ENCODE measurements at places on chromosomes 6 and 20.

DNA sequence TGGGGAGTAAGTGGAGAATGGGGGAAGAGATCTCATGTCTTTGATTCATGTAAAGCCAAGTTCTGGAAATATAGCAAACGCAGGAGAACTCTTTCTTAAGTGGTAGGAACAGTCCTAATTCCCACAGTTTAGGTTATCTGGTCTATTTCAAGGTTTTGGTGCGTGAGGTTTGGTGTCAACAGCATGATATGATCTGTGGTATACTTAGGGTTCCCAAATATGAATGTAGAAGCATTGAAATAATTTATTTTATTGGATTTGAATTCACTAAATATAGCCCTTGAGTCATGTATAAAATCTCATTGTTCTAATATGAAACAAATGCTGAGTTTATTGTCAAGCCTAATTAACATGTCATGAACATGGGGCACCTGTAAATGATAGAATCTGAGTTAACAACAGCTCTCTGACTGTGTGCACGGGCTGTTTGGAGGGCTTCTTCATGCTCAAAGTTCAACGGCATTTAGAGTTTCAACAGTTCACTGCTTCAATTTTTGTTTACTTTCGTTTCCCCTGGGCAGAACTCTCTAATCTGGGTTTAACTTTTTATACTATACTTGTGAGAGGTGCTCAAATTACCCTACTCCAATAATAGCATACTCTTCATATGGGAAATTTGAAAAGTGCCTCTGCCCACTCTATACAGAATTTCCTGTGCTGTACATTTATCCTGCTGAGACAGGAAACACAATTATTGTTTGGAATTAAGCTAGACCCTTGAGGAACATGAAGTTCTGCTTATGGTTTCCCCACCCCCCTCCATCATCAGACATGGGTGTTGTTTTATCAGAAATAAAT lies 236.3 kb upstream of the ZNF217 start:
- DNase-seq: no peak

- no peak for DNase-seq
Measured at GRCh38 chr6:85062884-85063283, 298.5 kb upstream of the TBX18 start.

DNA sequence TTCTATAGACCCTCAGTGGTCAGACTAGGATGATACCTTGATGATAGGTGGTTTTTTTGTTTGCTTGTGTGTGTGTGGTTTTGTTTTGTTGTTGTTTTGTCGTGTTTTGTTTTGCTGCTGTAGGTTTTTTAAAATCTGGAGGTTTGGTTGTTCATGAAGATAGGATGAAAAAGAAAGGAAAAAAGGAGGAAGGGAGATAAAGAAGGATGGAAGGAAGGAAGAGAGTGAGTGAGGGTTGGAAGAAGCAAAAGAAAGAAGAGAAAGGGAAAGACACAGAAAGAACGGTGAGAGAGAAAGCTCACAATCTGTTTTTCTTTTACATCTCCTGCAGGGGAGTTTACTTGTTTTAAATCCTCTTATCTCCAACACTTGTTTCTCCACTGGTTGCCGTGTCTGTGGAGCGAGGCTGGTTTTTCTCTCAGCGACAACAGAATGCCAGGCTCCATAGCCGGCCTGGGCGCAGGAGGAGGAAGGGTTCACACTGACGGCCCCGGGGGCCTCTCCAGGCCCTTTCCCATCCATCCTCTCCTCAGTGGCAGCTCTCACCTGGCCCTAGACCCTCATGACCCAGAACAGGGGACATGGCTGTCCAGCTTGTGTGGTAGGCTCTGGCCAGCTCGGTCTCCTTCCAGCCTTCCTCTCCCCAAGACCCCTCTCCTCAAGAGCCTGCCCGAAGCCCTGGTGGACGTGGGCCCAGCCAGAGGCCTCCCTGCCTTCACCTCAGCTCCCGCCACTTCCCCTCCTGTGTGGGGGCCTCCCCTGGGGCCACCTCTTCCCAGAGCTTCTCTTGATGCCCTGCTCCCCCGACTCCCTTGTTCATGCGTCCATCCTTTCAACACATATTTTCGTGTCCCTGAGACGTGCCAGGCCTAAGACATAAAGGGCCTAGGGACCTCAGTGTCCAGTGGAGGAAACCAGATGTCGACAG lies 168.4 kb downstream of the VEGFA start:
- no peak for DNase-seq

DNA sequence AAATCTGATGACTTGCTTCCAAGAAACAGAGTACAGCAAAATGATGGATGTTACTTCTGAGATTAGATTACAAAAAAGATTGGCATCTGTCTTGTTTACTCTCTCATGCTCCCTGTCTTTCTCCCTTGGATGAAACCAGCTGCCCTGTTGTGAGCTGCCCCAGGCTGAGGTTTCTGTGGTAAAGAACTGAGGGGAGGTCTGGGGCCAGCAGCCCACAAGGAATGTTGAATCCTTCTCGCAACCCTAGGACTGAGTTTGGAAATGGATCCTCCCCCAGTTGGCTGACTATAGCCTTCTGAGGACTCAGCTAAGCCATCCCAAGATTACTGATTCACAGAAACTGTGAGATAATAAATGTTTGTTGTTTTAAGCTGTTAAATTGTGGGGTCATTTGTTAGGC lies 5.6 kb upstream of the HECA start:
- DNase-seq: no peak

GRCh38 chr20:8912731-8913130 lies 156.2 kb upstream of the PLCB4 start:
- DNase-seq: no peak

- DNase-seq: no peak
Measured at GRCh38 chr6:40816601-40817000, 222.4 kb downstream of the UNC5CL start.

- no peak for DNase-seq
Measured at GRCh38 chr6:22958677-22959076, 389.3 kb downstream of the HDGFL1 start.

- DNase-seq: no peak
Measured at GRCh38 chr20:19465536-19465935, 253.1 kb downstream of the SLC24A3 start.

DNA sequence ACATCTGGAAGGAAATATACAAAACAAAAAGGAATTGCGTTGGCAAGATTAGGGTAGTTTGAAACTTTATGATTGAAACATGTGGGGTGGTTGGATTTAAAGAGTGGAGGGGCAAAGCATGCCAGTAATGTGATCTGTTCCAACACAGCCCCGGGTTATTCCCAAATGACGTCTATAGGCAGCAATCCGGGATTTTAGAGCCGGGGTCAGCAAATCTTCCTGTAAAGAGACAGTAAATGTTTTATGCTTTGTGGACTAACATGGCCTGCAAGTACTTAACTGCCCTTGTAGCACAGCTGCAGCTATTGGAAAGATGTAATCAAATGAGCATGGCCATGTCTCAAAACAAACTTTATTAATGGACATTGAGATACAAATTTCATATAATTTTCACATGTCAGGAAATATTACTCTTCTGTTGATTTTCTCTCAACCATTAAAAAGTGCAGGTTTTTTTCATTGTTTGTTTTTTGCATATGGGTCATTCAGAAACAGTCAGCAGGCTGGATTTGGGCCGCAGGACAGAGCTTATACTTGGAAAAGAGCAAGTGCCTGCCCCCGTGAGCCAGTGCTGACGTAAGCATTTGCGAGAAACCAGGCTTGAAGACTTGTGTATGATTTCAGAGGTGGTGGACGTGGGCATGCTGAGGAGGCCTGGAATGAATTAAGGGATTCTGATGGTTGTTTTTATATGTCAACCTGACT lies 136.5 kb downstream of the DOK5 start:
- DNase-seq: no peak

DNA sequence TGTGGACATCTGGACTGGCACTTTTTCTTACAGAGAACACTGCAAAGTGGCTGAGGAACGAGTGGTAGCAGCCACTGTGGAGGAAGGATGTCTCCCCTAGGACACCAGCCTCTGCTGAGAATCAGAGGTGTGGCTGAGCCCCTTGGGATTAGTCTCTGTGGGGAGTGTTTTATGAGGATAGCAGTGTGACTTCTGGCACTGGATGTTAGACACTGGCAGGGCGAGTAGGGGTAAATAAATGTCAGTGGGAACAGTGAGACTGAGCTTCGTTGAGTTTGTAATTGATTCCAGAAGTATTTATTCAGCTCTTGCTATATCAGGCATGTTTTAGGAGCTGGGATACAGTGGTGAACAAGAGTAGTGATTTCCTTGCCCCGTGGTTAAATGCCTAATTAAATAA lies 124.0 kb downstream of the JARID2 start:
- DNase-seq: no peak

GRCh38 chr6:43517505-43518357 lies 842 bp downstream of the POLR1C start:
- DNase-seq: no peak

GRCh38 chr6:11370191-11371018 lies 137.9 kb upstream of the NEDD9 start:
- no peak for DNase-seq

- no peak for DNase-seq
Measured at GRCh38 chr20:50298554-50299324, 108.1 kb downstream of the CEBPB start.

- DNase-seq: no peak
Measured at GRCh38 chr6:142746524-142746923, 198.5 kb downstream of the HIVEP2 start.

DNA sequence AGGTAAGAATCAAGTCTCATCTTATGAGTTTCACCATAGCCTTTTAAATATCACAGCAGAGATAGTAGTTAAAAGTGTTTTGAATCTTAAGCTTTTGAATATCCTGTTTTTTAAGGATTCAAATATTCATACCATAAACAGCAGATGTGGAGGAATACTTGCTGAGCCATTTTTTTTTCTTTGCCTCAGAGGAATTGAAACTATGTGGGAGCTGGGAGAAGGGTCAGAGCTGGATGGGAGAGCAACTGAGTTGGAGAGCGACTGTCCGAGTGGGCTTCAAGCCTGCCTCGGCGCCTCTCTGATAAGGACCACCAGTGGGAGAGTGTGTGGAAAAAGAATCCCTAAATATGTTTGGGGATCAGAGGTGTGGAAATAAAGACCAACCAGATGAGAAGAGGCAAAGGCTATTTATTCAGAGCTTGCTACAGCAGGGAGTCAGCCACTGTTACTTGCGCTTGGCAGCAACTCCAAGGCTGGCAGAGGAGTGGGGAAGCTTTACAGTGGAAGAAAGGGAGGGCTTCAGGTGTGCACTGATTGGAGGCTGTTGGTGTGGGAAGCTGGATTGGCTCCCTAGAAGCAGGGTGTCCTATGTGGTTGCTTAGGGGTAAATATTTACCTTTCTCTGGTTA lies 34.3 kb upstream of the MCUR1 start:
- DNase-seq: no peak

- DNase-seq: no peak
Measured at GRCh38 chr6:42571611-42572342, 7.9 kb downstream of the UBR2 start.

DNA sequence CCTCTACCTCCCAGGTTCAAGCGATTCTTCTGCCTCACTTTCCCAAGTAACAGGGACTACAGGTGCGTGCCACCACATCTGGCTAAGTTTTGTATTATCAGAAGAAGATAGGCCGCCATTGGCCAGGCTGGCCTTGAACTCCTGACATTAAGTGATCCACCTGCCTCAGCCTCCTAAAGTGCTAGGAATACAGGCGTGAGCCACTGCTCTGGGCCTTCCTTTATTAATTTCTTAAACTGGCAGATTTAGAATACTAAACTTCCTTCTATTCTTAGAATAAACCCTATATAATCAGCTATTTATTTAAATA lies 86.6 kb downstream of the HFE start:
- DNase-seq: no peak

DNA sequence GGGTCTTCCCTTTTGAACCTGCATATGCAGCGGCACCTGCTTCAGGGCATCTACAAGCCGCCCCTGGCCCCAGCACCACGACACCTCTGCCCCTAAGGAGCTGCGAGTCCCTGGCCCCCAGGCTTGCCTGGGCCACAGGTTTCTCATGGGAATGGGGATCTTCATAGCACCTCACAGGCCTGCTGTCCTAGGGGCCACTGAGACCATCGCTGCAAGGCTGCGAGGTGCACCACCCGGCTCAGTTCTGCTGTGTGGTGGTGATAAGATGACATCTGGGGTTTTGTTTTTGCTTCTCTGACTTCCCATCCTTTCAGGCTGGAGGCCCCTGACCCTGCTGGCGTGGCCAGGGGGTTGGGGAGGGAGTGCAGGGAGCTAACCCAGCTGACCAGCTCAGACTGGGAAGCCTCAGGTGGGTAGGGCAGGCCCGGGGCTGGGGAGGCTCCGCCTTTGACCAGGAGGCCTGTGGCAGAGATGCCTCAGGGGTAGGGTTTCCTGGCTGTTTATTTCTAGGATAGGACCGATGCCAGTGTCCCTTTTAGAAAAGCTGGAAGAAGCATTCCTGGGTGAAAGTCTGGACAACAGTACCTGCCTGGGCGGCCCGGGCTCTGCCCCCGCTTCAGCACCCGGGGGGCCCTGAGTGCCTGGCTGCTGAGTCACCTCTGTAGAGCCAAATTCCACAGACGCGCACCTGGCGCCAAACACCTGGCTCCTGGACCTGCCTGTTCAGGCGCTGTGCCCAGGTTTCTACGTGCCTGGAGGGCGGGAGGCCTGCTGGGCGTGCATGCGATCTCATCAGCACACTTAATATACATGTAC lies 264.7 kb downstream of the DLL1 start:
- no peak for DNase-seq

DNA sequence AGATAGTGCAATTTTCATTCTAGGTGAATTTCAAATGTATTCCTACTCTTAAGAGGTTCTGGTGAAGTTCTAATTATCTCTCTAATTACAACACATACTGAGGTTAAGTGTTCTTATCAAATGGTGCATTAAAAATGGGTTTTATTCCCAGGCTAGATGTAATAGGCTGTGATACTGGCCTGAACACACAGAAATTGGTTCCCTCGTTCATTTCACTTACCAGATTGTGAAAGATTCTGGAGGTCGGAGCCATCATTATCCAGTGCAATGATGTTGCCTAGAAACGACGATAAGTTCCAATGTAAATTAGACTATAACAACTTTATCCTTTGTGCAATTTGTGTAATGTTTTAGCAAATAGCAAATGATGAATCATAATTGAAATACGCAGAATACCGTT lies 172.6 kb upstream of the SOX4 start:
- DNase-seq: no peak

GRCh38 chr6:121187833-121188200 lies 146.5 kb downstream of the TBC1D32 start:
- no peak for DNase-seq

DNA sequence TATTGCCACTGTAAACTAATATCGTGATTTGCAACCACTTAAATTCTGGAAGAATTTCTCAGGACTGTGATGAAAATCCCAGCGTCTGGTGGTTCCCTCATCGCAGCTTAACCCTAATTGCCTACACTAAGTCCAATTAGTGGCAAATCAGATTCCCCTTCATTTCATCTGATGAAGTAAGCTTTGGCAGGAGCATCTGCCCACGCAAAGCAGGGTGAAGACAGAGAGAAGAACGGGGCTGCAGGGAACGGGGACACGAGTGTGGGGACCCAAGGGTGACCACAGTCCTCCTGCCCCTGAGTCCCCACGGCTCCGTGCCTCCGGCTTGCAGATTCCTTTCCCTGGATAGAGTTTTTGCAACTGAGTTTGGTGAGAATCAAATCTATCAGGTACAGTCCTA lies 159.5 kb downstream of the LY86 start:
- no peak for DNase-seq

DNA sequence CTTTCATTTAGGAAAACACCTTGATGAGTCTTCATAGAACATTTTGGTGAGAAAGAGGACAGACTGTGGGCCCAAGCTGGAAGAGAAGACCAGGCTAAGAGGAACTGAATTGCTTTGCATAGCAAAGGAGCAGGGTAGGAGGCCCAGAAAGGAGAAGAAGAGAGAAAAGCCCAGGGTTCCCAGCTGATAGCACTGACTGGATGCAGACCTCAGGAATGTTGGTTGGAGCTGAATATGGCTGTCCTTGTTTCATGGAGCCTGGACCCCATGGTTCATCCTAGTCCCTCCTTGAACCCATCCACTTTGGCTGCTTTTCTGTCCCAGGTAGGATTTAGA lies 18.0 kb upstream of the ZFAND3 start:
- no peak for DNase-seq
